ENCODE measurements at places on chromosomes 2 and 18.

DNA sequence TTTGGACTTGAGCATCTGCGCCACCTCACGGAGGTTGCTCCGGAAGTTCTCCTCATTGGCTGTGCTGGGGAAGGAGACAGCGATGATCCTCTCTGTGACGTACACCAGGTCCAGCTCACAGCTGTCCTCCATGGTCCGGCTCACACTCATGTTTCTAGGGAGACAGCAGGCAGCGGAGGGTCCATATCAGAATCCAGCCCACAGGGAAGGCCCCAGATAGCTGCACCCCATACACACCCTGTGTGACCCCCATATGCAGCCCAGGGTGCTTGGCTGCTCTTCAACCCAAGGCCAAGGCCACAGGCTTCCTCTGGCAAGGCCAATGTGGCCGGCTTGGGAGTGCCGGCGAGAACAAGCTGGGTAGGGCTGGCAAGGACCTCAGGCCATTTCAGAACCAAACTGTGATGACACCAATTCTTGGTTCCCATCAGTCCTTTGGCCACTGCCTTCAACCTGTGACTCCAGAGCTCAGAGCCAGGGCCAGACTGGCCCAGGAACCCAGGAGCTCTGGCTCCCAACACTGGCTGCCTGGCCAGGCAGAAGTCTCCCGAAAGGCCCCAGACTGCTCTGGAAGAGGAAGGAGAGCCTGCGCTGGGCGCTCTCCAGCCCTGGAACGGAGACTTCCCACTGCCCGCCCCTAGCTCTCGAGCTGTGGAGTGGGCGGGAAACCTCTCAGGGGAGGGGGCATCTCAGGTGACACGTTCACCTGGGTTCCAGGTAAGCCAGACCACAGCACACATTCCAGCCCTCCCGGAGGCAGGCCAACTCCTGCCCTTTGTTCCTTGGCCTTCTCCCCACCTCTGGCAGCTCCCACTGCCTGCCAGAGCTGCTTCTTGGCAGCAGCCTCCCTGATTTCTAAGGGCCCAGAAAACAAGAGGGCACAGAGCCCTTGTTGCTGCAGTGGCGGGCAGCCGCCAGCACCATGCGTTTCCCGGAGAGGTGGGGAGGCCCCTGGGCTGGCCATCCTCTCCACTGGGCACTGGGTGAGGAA is 104.7 kb downstream of the TNS1 start:
- H3K4me1 ChIP-seq = peaks cover 23% of the 10 kb centered on the region
- no peak overlapping the region for H3K4me3 ChIP-seq
- no peaks in the 10 kb centered on the region for H3K27me3 ChIP-seq
- H3K36me3 ChIP-seq = no peaks in the 10 kb centered on the region
- no peak overlapping the region for H3K27ac ChIP-seq
- no peak for DNase-seq

DNA sequence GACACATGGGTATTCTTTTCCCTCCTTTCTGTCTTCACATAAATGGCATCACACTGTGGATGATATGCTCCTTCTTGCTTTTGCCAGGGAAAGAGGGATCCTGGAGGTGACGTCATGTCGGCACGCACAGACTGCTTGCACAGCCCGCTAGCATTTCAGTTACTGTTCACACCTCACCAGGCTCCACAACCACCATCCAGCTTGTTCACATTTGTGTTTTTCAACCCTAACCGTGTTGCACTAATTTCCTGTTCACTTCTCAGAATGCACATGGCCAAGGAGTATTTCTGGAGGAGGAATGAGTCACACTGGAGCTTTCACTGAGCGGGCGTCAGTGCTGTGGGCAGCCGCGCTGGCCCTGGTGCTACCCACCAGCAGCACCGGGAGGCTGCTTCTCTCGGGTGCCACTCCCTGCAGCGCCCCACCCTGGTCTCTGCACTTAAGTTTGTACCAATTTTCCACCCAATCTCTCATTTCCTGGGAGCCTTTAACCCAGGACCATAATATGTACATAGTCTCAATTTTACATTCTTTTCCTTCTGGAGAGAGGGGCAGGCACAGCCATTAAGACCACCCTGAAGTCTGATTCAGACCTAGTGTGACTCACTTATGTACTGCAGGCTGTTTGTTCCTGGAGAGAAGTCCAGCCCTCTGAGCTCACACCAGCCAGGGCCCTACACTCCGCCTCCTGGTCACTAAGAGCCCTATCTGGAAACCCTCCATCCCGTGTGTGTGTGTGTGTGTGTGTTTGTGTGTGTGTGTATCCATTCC is 65.1 kb downstream of the MBP start:
- peak; percentile 86 for DNase-seq
- H3K27ac ChIP-seq = peak overlapping the region; percentile 79
- peak overlapping the region; percentile 2 for H3K4me3 ChIP-seq

GRCh38 chr2:203040966-203041521 is 26.4 kb downstream of the NBEAL1 start:
- H3K4me1 ChIP-seq = no peaks in the 10 kb centered on the region
- H3K36me3 ChIP-seq = peaks cover 2% of the 10 kb centered on the region
- no peak overlapping the region for H3K4me3 ChIP-seq
- no peaks in the 10 kb centered on the region for H3K27me3 ChIP-seq
- no peak overlapping the region for H3K27ac ChIP-seq

- H3K4me1 ChIP-seq = no peaks in the 10 kb centered on the region
- H3K4me3 ChIP-seq = no peak overlapping the region
- no peak for DNase-seq
- no peaks in the 10 kb centered on the region for H3K27me3 ChIP-seq
- no peak overlapping the region for H3K27ac ChIP-seq
Observed at GRCh38 chr18:172361-172760, 14.0 kb downstream of the USP14 start.

DNA sequence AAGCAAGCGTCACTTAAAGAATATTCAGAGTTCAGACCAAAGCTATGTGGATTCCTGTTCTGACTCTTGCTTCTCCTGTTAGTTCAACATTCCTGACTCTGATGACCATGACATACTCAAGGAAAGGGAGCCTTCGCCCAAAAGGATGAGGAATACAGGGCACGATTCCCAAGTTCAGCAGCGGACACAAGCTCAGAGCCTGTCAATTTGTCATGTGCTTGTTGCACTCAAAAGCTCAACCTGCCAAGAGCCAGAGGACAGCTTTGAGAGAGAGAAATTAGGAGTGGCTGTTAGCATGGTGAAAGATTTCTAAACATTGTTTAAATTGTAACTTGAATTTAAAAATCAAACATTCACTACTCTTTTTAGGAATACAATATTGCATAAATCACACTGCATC is 33.3 kb downstream of the APLF start:
- no peaks in the 10 kb centered on the region for H3K36me3 ChIP-seq
- H3K27ac ChIP-seq = no peak overlapping the region
- no peaks in the 10 kb centered on the region for H3K4me1 ChIP-seq
- no peak for DNase-seq

- peaks cover 5% of the 10 kb centered on the region for H3K36me3 ChIP-seq
- H3K4me1 ChIP-seq = no peaks in the 10 kb centered on the region
- DNase-seq = no peak
- no peak overlapping the region for H3K27ac ChIP-seq
Observed at GRCh38 chr2:182915369-182916326, 49.2 kb upstream of the FRZB start.

DNA sequence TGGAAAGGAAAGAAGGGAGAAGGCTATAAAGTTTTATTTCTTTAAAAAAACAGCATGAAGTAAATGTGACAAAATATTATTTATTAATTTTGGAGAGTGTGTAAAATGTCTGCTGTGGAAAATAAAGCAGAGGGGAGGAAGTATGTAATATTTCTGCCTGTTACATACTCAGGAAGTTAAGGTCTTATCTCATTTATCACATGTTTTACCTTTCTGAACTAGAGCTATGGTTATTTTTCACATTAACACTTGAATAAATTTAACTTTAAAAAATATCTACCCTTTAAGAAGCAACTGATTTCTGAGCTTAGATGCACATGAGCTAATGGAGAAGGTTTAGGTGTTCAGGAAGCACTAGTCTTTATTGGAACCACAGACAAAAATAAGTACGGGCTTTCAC is 148.3 kb downstream of the GRB14 start:
- H3K27me3 ChIP-seq = peaks cover 3% of the 10 kb centered on the region
- DNase-seq = no peak
- H3K4me3 ChIP-seq = no peak overlapping the region
- H3K36me3 ChIP-seq = no peaks in the 10 kb centered on the region
- no peak overlapping the region for H3K27ac ChIP-seq

- no peak overlapping the region for H3K4me3 ChIP-seq
- DNase-seq = no peak
- no peaks in the 10 kb centered on the region for H3K4me1 ChIP-seq
- peaks cover 7% of the 10 kb centered on the region for H3K27me3 ChIP-seq
Observed at GRCh38 chr2:111640480-111640879, 243.5 kb downstream of the ANAPC1 start.

- DNase-seq = no peak
- no peaks in the 10 kb centered on the region for H3K4me1 ChIP-seq
- H3K36me3 ChIP-seq = no peaks in the 10 kb centered on the region
- H3K27me3 ChIP-seq = no peaks in the 10 kb centered on the region
- H3K4me3 ChIP-seq = no peak overlapping the region
Observed at GRCh38 chr2:129758784-129759471, 220.5 kb upstream of the RAB6C start.

DNA sequence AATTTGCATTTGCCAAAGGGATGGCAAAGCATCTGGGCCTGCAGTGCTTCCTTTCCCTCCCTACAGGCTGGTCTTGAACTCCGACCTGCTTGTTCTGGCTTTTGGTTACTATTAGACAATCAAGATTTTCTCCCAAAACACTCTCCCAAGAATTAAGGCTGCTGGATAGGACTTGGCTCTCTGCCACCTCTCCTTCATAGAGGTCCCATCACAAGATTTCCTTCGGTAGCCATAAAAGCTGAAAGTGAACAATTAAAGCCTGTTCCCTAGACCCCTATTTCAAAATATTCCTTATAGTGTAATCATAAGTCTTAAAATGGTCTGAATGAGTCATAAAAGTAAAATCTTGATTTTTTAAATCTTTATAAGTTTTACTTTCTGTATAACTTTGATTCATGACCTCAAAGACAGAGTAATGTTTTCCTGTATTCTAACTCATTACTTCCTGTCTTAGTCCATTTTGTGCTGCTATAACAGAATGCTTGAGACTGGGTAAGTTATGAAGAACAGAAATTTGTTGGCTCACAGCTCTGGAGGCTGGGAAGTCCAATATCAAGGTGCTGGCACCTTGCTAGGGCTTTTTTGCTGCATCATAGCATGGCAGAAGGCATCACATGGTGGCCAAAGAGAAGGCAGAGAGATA is 37.8 kb upstream of the TNP1 start:
- H3K4me1 ChIP-seq = no peaks in the 10 kb centered on the region
- H3K27ac ChIP-seq = no peak overlapping the region
- no peak overlapping the region for H3K4me3 ChIP-seq
- no peaks in the 10 kb centered on the region for H3K36me3 ChIP-seq
- H3K27me3 ChIP-seq = no peaks in the 10 kb centered on the region

- no peak for DNase-seq
- H3K36me3 ChIP-seq = no peaks in the 10 kb centered on the region
- H3K4me3 ChIP-seq = no peak overlapping the region
Observed at GRCh38 chr18:44887227-44887631, 206.5 kb downstream of the SETBP1 start.

DNA sequence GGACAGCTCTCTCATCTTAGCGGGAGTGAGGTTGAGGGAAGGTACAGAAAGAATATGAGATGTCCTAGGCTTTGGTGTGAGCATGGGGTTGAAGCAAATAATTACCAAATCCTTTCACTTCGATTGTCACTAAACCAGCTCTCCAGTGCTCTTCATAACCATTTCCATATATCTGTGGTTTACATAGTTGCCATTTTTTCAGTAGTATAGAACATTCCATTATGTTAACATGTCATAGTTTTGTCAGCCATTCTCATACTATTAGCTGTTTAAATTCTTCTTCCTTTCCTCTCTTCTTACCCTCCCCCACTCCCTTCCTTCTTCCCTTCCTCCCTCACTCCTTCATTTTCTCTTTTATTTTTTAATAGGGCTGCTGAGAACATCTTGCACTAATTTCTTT is 205.9 kb downstream of the BABAM2 start:
- no peak for DNase-seq
- H3K4me1 ChIP-seq = peaks cover 15% of the 10 kb centered on the region
- no peak overlapping the region for H3K4me3 ChIP-seq

GRCh38 chr2:140186313-140186712 is 1406.1 kb upstream of the NXPH2 start:
- no peak for DNase-seq
- H3K27me3 ChIP-seq = no peaks in the 10 kb centered on the region

DNA sequence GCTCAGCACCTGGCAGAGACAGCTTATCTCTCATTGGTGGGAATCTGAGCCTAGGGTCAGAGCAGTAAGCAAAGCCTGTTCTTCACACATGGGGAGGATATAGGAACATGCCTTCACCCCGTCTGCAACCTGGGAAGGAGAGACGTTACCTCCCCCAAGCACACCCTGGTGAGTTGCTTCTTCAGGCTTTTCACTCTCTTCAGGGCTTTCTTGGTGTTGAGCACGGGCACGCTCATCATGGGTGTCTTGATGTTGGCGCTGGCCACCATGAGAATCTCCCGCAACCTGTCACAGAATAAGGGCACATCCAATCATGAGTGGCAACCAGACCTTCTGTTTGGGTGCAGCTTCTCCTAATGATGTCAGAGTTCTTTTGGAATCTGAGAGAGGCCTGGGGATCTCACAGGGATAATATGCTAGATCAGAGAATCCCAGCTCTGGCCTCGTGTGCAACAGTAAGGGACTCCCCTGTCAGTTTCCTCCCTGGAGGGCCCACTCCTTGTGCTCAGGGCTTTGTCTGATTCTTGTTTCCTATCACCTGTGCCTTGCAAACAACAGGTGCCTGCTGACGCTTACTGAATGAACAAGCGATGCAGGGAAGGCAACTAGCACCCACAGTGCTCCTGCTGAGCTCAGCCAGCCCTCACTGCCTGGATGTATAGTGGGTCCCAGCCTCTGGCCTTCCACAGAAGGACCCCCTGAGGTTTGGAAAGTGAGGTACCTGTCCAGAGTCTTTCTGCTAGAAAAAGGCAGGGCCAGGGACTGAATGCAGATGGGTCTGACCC is 66.3 kb downstream of the POLR1A start:
- peaks cover 33% of the 10 kb centered on the region for H3K36me3 ChIP-seq
- H3K27me3 ChIP-seq = no peaks in the 10 kb centered on the region
- no peak for DNase-seq

- H3K27me3 ChIP-seq = no peaks in the 10 kb centered on the region
- DNase-seq = no peak
- H3K36me3 ChIP-seq = peaks cover 2% of the 10 kb centered on the region
- no peak overlapping the region for H3K27ac ChIP-seq
Observed at GRCh38 chr2:42331569-42332284, 29.3 kb downstream of the COX7A2L start.

Data from endothelial cell of umbilical vein (primary cell).